ENCODE measurements at places on chromosomes 3 and 15.

DNA sequence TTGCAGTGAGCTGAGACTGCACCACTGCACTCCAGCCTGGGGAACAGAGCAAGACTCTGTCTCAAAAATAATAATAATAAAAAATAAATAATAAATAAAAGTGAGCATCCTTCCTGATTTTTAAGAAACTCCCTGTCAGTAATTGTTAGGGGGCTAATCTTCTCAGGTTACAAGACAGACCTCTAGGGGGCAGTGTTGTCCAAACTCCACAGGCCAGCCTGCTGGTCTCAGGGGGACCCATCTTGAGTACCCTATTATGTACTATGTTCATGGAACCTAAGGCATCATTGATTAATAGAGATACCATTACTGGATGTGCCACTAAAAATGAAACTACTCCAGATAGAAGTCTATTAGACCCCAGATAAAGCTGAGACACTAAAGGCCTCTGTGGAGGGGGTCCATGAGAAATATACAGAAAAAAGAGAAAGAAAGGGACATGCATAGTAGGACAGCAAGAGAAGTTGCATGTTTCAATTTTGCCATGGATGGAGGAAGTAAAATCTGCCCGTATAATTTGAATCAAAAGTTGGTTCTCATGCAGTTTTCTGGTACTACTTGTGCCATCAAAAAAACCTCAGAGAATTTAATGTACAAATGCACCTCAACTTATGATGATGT is 85.5 kb upstream of the CDV3 start:
- no peaks in the 10 kb centered on the region for H3K27me3 ChIP-seq
- no peaks in the 10 kb centered on the region for H3K36me3 ChIP-seq
- H3K27ac ChIP-seq, result no peak overlapping the region
- H3K4me3 ChIP-seq, result no peak overlapping the region
- no peaks in the 10 kb centered on the region for H3K4me1 ChIP-seq

DNA sequence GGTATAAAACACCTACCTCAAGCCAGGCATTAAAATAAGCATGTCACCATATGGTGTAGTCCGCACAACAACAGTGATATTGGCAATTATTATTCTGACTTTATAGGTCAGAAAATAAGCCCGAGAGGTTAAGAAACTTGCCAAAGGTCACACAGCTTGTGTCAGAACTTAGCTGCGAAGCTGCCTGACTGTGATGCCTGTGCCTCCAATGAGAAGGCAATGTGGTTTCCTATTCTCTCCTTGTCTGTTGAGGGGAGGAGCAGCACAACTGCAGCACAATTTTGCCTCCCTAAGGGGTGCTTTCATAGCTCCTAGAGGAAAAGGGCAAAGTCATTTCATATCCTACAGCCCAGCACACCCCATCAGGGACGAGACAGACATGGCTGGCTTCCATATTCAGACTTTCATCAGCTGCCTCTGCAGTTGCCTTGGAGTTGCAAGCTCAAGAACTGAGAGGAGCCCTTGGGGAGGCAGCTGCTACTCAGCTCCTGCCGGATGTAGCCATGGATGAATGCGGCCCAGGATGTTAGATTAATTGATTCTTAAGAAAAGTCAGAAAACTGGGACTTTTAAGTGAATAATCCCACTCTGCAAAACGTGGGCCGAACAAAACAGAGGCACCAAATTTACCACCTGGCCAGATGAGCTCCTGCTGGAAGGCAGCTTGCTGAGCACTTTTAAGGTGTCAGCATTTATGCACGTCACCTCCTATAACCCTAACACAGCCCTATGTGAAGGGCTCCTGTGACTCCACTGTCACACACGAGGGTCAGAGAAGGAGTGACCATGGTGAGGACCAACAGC is 38.5 kb downstream of the MYO5C start:
- no peaks in the 10 kb centered on the region for H3K27me3 ChIP-seq
- no peak overlapping the region for H3K4me3 ChIP-seq

GRCh38 chr3:154023148-154023547 is 98.0 kb upstream of the ARHGEF26 start:
- no peaks in the 10 kb centered on the region for H3K27me3 ChIP-seq
- H3K36me3 ChIP-seq, result no peaks in the 10 kb centered on the region
- no peak for DNase-seq
- no peak overlapping the region for H3K27ac ChIP-seq
- H3K4me1 ChIP-seq, result no peaks in the 10 kb centered on the region

DNA sequence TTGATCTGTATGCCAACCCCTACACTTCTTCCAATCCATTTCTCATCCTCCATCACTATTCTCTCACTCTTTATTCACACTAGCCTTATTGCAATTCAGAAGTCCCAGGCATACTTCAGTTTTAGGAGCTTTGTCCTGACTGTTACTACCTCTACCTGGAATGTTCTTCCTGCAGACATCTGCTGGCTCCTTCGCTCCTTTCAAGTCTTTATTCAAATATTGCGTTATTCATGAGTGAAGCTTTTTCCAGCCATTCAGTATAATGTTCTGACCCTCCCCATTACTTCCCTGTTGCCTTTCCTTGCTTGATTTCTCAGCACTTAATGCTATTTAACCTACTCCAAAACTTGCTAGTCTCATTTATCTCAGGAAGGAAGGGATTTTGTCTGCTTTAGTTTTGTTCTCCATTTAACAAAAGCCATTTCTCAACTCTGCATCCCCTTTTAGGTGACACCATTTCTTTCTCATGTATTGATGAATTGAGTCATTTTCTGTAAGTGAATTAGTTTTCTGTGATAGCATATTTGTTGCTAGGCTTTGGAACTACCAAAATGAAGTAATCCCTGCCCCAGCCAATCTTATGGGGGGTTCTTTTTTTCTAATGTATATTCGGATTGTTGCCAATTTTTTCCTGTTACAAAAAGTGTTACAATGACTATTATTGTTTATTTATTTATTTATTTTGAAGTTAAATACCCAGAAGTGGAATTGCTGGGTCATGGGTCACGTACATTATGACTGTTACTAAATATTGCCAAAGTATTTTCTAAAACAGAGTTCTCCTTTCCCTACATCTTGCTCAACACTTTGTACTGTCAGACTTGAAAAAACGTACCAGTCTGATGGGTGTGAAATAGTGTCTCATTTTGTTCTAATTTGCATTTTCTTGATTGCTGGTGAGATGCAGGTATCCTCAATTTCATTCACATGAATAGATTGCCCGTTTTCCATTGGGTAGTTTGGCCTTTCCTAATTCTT is 9.4 kb downstream of the ATP11B start:
- no peaks in the 10 kb centered on the region for H3K27me3 ChIP-seq
- DNase-seq, result no peak
- no peak overlapping the region for H3K4me3 ChIP-seq
- no peak overlapping the region for H3K27ac ChIP-seq

GRCh38 chr3:20051123-20051806 is 11.0 kb downstream of the KAT2B start:
- H3K27me3 ChIP-seq, result no peaks in the 10 kb centered on the region
- H3K27ac ChIP-seq, result no peak overlapping the region
- H3K36me3 ChIP-seq, result no peaks in the 10 kb centered on the region
- H3K4me1 ChIP-seq, result no peaks in the 10 kb centered on the region
- H3K4me3 ChIP-seq, result no peak overlapping the region

DNA sequence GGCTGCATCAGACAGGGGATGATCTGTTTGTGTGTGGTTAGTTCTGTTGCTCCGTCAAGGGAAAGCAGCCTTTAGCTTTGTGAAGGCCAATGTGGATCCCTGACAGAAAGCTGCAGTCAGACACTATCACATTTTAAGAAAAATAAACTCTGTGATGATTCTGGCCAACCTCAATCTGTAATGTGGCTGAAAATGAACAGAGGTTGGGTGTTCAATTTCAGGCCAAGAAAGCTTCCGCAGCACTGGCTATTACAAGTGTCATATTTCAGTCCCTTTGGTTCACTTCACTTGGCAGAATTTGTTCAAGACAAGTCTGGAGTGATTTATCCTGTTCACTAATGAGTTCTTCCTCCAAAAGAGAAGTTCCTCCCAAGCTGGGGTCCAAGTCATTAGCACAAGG is 571.8 kb upstream of the IL12A start:
- H3K36me3 ChIP-seq, result no peaks in the 10 kb centered on the region
- DNase-seq, result no peak
- no peak overlapping the region for H3K27ac ChIP-seq
- H3K27me3 ChIP-seq, result no peaks in the 10 kb centered on the region
- no peak overlapping the region for H3K4me3 ChIP-seq
- no peaks in the 10 kb centered on the region for H3K4me1 ChIP-seq

DNA sequence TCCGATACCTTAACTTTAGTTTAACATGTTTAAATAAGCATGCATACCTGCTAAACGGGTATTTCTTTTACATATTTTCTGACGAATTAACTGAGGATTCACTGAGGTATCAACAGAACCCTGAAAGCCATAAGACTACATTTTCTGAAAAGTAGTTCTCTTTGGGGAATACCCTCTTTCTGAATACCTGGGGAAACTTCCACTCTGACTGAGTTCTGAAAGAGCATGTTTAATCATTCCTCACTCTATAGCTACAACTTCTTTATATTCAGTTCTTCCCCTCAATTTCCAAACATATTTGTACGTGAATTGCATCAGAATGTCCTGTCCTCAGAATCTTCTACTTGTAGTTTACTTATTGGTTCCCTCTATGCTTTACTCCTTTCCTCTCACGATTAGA is 403.0 kb downstream of the ROBO1 start:
- H3K27me3 ChIP-seq, result no peaks in the 10 kb centered on the region
- no peak for DNase-seq
- H3K36me3 ChIP-seq, result no peaks in the 10 kb centered on the region
- H3K4me3 ChIP-seq, result no peak overlapping the region
- H3K27ac ChIP-seq, result no peak overlapping the region

DNA sequence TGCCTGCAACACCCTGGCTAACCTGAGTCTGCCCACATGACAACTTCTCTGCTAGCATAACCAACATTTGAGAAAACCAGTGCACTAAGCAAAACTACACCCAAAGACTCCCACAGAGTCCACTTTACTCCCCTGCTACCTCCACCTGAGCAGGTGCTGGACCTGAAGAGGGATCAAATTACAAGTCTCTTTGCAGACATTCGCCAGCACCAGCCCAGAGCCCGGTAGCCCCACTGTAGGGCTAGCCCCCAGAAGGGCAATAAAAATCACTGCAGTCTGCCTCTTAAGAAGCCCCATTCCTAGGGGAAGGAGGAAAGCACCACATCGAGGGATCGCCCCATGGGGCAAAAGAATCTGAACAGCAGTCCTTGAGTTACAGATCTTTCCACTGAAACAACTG is 472.2 kb downstream of the GRM7 start:
- H3K27me3 ChIP-seq, result no peaks in the 10 kb centered on the region
- H3K27ac ChIP-seq, result no peak overlapping the region
- H3K36me3 ChIP-seq, result no peaks in the 10 kb centered on the region

DNA sequence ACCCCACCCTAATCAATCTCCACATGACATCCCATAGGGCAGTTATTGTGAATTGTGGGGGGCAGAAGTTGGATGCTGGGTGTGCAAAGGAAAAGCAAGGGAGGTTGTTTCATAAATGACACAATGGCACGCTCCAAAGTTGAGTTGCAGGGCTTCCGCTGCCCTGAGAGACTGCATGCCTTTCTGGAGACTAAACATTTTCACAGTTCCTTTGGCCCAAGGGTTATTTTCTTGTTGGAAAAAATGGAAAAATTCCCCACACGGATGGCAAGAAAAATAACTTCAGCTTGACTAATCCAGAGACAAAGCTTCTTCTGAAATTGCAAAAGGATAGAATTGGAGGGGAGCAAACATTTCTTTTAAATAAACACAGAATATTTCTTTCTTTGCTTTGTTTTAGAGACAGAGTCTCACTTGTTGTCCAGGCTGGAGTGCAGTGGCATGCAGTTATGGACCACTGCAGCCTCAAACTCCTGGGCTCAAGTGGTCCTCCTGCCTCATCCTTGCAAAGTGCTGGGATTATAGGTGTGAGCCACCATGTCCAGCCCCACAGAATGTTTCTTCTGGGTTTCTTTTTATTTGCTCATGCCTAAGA is 19.1 kb upstream of the TPM1 start:
- no peaks in the 10 kb centered on the region for H3K27me3 ChIP-seq
- no peak overlapping the region for H3K27ac ChIP-seq
- DNase-seq, result no peak
- no peaks in the 10 kb centered on the region for H3K36me3 ChIP-seq

- no peak overlapping the region for H3K4me3 ChIP-seq
- no peaks in the 10 kb centered on the region for H3K4me1 ChIP-seq
- no peak overlapping the region for H3K27ac ChIP-seq
- no peaks in the 10 kb centered on the region for H3K36me3 ChIP-seq
Measured at GRCh38 chr3:76134166-76134565, 348.8 kb upstream of the ZNF717 start.

GRCh38 chr3:129308636-129309035 is 30.0 kb downstream of the HMCES start:
- no peaks in the 10 kb centered on the region for H3K4me1 ChIP-seq
- no peak overlapping the region for H3K27ac ChIP-seq
- no peak overlapping the region for H3K4me3 ChIP-seq
- no peaks in the 10 kb centered on the region for H3K27me3 ChIP-seq
- DNase-seq, result no peak
- H3K36me3 ChIP-seq, result no peaks in the 10 kb centered on the region

GRCh38 chr3:190577225-190577624 is 63.3 kb downstream of the IL1RAP start:
- H3K4me3 ChIP-seq, result no peak overlapping the region
- no peak overlapping the region for H3K27ac ChIP-seq
- H3K4me1 ChIP-seq, result no peaks in the 10 kb centered on the region
- H3K36me3 ChIP-seq, result no peaks in the 10 kb centered on the region
- DNase-seq, result no peak
- no peaks in the 10 kb centered on the region for H3K27me3 ChIP-seq

DNA sequence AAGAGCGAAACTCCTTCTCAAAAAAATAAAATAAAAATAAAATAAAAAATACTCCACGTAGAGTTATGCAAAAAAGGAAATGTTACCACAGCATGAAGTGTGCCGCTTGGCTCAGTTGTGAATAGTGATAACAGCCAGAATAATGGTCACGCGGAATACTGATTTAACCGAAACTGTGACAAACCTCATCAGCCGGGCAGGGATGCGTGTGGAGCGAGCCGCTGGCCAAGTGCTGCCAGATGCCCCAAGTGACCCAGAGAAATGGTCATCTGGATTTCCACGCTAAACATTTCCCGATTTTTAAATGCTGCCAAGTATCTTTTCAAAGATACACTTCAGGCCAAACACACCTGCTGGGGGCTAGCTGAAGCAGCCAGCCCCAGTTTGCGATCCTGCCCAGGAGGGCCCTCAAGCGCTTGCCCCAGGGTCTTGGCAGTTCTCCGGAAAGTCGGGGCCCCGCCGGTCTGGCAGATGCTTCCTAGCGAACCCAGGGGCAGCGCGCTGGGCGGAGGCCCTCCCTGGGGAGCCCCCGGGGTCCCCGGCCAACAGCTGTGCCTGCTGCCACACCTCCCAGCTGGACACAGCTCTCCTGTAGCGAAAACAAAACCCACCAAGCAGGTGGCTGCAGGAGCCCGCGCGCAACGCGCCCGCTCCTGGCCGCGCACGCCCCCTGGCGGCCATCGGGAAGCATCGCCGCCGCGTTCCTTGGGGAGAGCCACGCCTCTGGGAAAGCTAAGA is 35.1 kb downstream of the CMTM6 start:
- DNase-seq, result peak; percentile 70
- H3K27me3 ChIP-seq, result no peaks in the 10 kb centered on the region
- no peaks in the 10 kb centered on the region for H3K36me3 ChIP-seq
- no peaks in the 10 kb centered on the region for H3K4me1 ChIP-seq

- H3K36me3 ChIP-seq, result no peaks in the 10 kb centered on the region
- no peaks in the 10 kb centered on the region for H3K27me3 ChIP-seq
- no peaks in the 10 kb centered on the region for H3K4me1 ChIP-seq
- H3K4me3 ChIP-seq, result no peak overlapping the region
Measured at GRCh38 chr3:151307583-151308488, 8.8 kb downstream of the GPR87 start.

GRCh38 chr15:26561896-26562295 is 211.0 kb downstream of the GABRB3 start:
- no peak for DNase-seq
- H3K27ac ChIP-seq, result no peak overlapping the region
- H3K4me3 ChIP-seq, result no peak overlapping the region
- H3K36me3 ChIP-seq, result no peaks in the 10 kb centered on the region
